ENCODE measurements at places on chromosomes 3 and 15.

GRCh38 chr3:189636048-189636447, 4.9 kb downstream of the TP63 start:
- no peak for DNase-seq

DNA sequence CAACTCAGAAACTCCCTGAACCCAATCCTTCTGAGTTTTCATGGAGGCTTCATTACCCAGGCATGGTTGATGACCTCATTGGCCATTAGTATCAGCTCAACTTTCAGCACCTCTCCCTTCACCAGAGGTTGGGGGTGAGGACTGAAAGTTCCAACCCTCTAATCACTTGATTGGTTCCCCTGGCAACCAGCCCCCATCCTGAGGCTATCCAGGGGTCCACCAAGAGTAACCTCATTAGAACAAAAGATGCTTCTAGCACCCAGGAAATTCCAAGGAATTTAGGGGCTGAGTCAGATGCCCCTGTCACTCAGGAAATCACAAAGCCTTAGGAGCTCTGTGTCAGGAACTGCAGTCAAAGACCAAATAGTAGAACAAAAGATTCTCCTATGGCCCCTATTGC, 43.8 kb downstream of the ADAMTSL3 start:
- DNase-seq, result no peak

DNA sequence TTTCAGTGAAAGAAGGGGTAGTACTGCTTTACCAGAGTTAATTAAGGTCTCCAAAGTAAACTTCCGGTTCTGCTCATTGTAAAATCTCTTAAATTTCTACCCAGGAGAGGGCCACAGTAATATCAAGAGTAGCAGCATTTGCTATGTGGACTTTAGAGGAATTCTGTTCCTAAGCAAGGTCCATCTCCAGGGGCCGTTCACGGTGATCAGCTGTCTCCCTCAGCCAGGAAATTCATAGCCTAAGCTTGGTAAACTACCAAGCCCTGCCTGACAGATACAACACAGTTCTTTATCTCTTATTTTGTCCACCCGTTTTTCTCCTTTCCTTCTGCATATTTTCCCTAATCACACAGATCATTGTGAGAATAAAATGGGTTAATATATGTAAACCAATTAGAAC, 2.3 kb downstream of the DUT start:
- no peak for DNase-seq

- DNase-seq, result no peak
Measured at GRCh38 chr15:69072906-69073305, 58.4 kb downstream of the NOX5 start.

GRCh38 chr3:127775398-127776109, 46.8 kb downstream of the MGLL start:
- DNase-seq, result no peak

DNA sequence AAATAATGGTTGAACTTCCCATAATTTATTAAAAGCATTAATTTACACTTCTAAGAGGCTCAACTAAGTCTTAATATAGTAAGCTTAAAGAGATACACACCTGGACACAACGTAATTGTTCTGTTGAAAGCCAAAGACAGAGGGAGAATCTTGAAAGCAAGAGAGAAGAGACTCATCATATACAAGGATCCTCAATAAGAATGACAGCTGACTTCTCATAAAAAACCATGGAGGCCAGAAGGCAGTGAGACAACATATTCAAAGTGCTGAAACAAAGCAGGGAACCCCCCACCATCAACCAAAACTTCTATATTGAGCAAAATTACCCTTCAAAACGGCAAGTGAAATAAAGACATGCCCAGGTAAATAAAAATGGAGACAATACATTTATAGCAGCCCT, 16.6 kb upstream of the GABRG3 start:
- DNase-seq, result no peak

Data from H54 (cell line).